Esophagus squamous epithelium (tissue), 5 donors: ENCODE measurements at places on chromosomes 2 and 18.

- DNase-seq, result no peak
Measured at GRCh38 chr2:188820576-188820975, 153.6 kb upstream of the COL3A1 start.

- no peak for DNase-seq
Measured at GRCh38 chr18:61736133-61736532, 156.7 kb downstream of the RNF152 start.

DNA sequence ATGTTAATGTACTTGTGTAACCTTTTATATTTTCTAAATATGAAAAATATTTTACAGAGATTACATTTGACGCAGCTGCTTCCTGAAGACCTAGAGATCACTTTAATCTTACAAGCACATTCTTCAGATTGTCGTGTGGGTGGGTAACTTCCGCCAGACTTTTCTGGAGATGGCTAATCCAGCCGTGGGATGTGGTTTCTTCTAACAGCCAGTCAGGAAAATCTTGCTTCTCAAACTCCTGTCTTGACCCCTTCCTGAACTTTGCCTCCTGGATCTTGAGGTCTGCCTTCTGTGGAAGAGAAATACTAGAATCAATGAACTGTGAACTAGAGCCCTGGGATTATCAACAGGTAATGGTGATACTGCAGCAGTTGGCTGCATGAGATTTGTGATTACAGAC is 401.6 kb upstream of the TNP1 start:
- DNase-seq, result no peak

- no peak for DNase-seq
Measured at GRCh38 chr2:137380610-137381009, 583.7 kb upstream of the HNMT start.

DNA sequence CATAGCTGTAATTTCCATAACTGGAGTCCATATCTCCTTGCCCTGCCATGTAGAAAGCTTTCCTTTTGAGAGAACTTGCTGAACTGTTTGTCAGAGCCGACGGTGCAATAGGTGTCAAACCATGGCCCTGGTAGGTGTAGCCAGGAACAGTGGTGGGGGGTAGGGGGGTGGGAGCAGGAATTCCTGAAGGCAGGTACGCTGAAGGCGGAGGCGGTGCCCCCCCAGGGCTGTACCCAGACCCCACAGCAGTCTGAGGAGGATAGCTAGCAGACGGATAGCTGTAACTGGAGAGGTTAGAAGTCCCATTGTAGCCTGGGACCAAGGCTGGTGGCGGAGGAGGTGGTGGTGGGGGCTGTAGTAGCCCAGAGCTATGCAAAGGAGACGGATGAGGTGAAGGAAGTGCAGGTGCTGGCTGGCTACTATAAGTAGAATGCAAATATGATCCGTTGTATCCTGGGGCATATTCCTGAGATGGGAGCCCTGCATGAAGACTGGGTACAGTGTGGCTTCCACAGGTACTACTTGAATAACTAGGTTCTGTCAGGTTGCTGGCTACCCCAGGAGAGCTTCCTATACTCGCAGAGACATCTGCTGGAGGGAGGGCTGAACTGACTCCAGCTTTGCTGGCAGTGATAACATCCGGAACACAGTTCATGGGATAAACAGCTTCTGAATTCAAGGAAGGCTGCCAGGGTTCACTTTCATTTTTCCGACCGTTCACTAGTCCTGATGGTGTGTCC is 124.8 kb downstream of the FIGN start:
- no peak for DNase-seq
